Activated CD8-positive, alpha-beta T cell treated with anti-CD3 and anti-CD28 coated beads, Interleukin-2, amount 10 ng/mL, durations not matched to agents 7 days and 5 days (primary cell): ENCODE measurements at places on chromosomes 13 and 19. TPM values are rescaled to one million over a fixed set of nuclear protein-coding genes. Genes with fewer than 3 reads are reported as not detected.

DNA sequence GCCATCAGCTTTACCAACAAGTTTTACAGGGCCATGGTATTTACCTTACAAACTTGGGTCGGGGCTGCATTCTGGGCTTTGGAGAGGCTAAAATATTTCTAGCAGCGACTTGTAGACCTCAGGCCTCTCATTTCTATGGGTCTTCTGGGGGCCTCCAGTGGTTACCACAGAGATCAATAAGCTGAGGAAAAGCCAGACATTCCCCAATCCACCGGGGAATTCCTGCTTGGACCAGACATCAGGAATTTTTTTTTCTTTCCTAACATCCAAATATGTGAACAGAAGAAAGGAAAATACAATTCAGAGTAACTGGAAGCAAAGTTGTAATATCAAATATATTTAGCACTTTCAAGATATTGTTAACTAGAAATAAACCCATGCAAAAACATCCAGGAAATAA lies 1.5 kb downstream of the DZIP1 start:
- no peak for DNase-seq

Gene FLT3LG
- 280 TPM for total RNA-seq

Gene CNN1
- not detected for total RNA-seq

Gene ZNF649
- 10.9 TPM for total RNA-seq

GRCh38 chr19:15101479-15102082 lies 5.6 kb upstream of the SYDE1 start:
- peak; percentile 73 for DNase-seq

DNA sequence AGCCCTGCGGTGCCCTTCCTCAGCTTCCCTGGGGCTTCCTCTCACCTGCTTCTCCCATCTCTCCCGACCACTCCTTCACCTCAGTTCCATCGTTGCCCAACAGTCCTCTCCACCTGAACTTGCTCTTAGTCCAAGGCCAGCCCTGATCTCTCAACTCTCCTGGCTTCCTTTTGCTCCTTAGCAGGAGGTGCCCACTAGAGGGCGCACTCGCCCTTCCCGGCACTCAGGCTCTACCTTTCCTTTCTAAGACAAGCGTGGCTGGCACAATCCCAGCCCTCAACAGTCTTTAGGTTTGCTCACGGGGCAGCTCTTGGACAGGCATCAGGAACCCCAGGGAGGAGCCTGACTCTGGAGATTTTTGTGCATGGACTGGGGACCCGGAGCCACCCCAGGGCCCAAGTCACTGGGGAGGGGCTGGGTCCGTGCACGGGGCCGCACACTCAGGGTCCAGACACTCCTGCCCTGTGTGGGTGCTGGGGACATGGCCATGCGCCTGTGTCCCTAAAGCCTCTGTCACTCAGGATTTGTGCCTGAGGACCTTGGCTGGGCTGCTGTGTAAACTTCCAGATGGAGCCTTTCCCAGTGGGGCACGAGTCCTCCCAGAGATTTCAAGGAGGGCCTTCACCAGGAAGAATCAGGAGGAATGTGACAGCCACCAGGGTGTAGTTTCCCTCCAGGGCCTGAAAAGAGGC lies 12.1 kb upstream of the CEACAM8 start:
- peak; percentile 66 for DNase-seq

Gene SIGLEC10
- 0.92 TPM for total RNA-seq

Gene IGLON5
- not detected for total RNA-seq

Gene PCDH17
- total RNA-seq, result not detected

Gene ADPRHL1
- total RNA-seq, result 0.73 TPM

GRCh38 chr19:30328096-30328495 lies 44.1 kb upstream of the ZNF536 start:
- DNase-seq, result no peak

DNA sequence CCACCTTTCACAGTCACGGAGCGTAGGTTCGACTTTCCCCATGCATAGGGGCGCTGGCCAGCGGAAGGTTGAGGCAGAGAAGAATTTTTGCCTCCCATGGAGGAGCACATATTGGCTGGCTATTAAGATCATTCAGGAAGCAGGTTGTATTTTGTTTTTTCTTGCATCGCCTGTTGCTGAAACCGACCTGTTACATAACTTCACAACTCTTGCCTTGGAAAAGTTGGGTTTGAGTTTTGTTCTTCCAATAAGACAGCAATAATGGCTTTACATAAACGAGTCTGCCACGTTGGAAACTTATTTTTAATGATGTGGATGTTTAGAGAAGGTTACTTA lies 1.4 kb downstream of the UPF1 start:
- DNase-seq, result no peak

- peak; percentile 85 for DNase-seq
Measured at GRCh38 chr19:5031231-5032100, 62.6 kb downstream of the KDM4B start.

Gene ZNF440
- 17.7 TPM for total RNA-seq

DNA sequence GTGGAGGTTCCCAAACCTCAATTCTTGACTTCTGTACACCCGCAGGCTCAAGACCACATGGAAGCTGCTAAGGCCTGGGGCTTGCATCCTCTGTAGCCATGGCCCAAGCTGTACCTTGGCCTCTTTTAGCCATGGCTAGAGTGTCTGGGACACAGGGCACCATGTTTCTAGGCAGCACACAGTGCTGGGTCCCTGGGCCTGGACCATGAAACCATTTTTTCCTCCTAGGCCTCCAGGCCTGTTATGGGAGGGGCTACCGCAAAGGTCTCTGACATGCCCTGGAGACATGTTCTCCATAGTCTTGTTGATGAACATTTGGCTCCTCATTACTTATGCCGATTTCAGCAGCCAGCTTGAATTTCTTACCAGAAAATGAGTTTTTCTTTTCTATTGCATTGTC lies 701.4 kb downstream of the FGF9 start:
- no peak for DNase-seq

DNA sequence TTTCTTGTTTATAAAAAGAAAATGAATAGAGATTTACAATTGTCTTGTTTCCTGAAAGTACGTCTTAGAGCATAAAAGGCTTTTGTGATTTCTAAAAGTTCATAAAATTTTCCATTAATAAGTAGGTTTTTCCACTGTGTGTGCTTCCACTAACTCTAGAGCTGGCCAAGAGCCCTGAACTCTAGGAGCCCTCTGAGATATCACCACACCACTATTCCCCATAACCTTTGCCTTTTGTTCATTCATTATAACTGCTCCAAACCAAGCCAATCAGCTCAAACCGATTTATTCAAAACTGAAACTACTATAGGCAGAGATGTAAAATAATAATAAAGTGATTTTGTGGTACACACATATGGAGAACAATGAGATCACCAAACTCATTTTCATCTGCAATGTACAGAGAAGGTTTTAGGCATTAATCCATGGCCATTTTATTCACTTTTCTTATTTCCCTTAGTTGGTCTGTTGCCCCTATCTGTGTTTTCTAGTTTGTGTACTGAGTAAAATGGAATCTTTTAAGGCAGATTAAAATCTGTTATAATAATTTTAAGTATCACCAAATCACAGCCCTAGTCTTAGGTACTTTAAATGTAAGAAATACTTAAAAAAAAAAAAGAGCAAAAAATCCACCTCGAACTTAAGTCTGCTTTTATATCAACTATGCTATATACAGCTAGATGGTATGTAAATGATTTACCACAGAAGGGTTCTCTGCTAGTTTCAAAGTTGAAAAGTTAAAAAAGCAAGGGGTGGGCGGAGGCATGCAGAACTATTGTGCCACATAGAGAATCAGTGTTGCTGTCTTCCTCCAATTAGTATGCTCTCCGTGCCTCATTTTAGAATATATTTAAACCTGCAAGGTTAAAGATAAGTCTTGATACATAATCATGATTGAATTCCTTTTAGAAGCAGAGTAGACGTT lies 311.3 kb downstream of the KLF12 start:
- DNase-seq, result no peak

- DNase-seq, result peak; percentile 38
Measured at GRCh38 chr19:289651-290371, 1.4 kb downstream of the PLPP2 start.

DNA sequence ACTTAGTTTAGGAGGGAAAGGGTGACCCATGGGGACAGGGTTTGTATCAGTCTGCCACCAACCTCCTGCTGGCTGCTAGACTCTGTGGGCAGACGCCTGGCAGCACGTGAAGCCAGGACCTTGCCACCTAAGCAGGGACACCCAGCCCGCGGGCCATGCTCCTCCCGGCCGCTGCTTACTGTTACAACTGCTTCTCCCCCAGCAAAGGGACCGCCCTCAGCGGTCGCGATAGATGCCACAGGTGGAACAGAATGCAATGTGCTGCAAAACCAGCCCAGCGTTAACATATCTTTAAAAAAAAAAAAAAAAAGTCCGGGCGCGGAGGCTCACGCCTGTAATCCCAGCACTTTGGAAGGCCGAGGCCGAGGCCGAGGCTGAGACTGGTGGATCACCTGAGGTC lies 1.9 kb upstream of the RHPN2 start:
- DNase-seq, result no peak

DNA sequence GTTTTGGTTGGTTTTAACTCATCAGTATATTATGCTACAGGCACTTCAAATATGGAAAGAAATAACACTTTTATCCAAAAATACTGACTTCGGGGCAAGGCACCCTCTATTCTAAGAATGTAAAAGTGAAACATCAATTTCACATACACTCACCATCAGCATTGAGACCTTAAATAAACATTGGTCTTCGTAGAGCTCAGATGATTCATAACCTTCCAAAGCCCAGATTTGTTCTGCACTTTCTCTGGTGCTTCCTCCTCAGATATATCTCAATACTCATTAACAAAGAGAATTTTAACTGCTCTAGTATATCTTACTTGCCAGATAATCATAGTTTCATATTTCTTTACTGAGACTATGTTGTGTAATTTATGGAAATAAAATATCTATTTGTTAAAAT lies 794.3 kb downstream of the LIG4 start:
- DNase-seq, result no peak

Gene GATAD2A
- total RNA-seq, result 180 TPM

Gene IL17D
- 0.13 TPM for total RNA-seq

Gene LILRA1
- total RNA-seq, result not detected

Gene HTR2A
- not detected for total RNA-seq

GRCh38 chr19:50341091-50341564 lies 12.0 kb upstream of the KCNC3 start:
- DNase-seq, result no peak

GRCh38 chr13:35891507-35892441 lies 239.4 kb downstream of the DCLK1 start:
- DNase-seq, result no peak

DNA sequence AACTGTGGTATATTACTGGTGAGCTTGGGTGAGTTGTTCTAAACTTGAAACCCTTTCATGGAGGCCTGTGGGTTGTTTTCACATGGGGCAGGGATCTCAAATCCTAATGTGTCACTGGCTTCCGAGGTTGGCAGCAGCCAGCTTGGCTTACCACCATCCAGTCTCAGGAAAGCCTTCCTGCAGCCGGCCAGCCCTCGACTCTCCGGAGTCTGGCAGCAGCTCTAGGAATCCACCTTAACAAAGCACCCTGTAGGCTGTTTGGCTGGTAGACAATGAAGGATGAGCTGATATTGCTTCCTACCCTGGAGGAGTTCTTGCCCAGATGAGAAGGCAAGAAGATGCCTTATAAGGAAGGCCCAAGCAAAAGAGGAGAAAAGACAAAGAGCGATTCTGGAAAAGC lies 188.3 kb downstream of the KLF12 start:
- no peak for DNase-seq

DNA sequence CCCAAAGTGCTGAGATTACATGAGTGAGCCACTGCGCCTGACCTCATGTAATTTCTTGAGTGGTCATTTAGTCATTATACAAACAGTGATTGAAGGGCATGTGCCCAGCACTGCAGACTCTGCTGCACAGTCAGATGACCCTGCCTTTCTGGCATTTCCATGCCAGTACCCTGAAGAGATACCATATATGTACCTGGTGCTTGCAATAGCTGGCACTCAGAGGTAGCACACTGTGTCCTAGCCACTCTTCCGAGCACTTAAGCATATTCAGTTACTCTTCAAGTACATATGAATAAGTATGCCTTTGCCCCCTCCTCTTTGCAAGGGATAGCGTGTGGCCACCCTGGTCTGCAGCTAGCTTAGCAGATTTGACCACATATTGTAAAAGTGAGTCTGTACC lies 15.5 kb downstream of the STX10 start:
- DNase-seq, result no peak

GRCh38 chr19:1076046-1076386 lies 9.0 kb downstream of the ARHGAP45 start:
- no peak for DNase-seq

DNA sequence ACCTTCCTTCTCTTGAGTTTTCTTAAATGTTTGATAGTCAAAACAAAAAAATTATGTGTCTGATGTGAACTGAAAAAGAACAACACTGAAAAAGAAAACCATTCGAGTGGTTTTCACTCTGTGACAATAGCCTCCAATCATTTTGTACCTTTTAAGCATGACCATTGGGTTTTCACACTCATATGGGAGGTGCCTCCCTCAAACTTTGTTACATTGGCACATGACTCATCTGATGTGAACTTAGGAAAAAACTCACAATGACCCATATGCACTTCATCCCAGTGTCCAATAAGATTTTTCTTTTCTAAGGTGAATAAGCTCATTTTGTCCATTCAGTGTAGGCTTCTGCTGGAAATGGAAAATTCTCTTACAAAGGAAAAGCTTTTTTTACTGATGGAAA lies 66.6 kb upstream of the XPO4 start:
- no peak for DNase-seq

Gene ZNF700
- 25.7 TPM for total RNA-seq

DNA sequence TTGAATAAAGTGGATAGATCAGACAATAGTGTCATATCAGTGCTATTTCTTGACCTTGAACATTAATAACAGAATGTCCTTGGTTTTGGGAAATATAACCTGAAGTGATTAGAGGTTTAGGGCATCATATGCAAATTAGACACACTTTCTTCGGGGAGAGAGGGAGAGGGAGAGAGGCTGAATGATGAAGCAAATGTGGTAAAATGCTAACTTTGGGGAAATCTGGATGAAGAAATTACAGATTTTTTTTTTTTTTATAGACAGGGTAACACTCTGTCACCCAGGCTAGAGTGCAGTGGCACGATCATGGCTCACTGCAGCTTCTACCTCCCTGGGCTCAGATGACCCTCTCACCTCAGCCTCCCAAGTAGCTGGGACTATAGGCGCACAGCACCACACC lies 3.9 kb upstream of the NCR1 start:
- no peak for DNase-seq

Gene SYNGR4
- not detected for total RNA-seq

DNA sequence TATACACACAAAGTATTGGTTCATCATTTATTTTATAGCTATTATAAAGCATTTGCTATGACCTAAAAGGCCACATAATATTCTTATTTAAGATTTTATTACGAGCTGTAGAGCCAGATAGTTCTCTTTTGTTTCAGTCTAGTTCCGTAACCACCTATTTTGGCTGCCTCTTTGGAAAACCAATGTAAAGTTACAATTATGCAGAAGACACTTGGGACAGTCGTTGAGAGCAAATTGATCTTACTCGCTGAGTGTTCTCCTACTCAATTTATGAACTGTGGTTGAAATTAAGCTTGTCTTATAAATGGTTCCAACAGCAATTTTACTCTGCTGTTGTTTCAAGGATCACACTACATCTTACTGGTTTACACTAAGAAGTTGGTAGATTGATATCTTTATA lies 122.3 kb downstream of the SLC7A1 start:
- DNase-seq, result no peak

GRCh38 chr13:75481176-75482069 lies 546 bp downstream of the TBC1D4 start:
- peak; percentile 33 for DNase-seq
